Neural crest cell (in vitro differentiated cells): ENCODE measurements at places on chromosomes 12 and 14.

DNA sequence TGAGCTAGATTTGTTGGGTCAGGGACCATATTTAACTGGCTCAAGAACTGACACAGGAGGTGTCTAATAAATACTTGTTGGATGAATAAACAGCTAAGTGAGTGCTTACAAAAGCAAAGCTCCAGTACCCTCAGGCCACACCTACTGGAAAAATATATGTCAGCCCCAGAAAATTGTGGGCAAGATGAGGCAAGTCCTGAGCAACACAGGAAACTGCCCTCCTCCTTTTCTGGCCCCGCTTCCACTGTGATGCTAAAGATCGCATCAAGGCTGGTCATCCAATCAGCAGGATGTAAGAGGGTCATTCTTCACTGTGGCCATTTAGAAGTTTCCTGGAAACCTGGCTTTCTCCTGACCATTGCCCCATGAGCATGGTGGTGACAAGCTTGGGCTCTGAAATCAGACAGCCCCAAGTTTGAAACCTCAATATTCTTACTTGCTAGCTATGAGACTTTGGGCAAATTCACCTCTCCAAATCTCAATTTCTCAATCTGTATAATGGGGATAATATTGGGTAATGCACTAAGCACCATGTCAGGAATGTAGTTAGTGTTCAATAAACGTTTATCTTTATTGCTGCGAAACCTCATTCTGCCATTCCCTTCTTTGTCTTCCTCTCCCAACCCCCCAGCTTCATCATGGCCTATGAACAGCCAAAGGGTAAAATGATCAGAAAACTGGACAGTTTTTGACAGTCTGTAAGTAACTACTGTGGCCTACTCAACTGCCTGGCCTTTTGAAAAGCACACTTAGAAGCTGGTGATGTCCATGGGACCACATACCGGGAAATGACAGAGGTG is 139.3 kb upstream of the PZP start:
- no peak overlapping the region for H3K4me3 ChIP-seq
- H3K27ac ChIP-seq: no peak overlapping the region
- H3K27me3 ChIP-seq: no peaks in the 10 kb centered on the region

DNA sequence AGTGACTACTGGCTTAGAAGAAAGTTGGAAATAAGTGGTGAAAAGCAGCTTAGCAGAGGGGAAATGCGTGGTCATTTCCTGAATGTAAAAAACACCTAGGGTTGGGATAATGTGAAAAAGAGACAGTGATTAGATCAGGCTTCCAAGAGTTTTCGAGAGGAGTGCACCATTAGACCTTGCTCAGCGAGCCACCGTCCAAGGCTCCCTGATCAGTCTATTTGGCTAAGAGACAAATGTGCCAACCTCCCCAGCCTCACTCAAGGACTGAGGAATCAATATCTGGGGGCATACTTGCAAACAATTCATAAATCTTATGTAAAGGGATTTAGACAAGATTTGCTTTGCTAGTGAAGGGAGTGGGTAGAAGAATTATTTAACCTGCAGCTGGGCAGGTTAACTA is 594.5 kb downstream of the NRXN3 start:
- no peaks in the 10 kb centered on the region for H3K36me3 ChIP-seq
- peak overlapping the region; percentile 1 for H3K27ac ChIP-seq
- no peak for DNase-seq
- peaks cover 7% of the 10 kb centered on the region for H3K4me1 ChIP-seq
- no peak overlapping the region for H3K4me3 ChIP-seq

GRCh38 chr12:108840605-108841332 is 16.6 kb downstream of the SSH1 start:
- peak overlapping the region; percentile 96 for H3K27ac ChIP-seq
- H3K36me3 ChIP-seq: peaks cover 27% of the 10 kb centered on the region
- H3K27me3 ChIP-seq: no peaks in the 10 kb centered on the region
- peaks cover 63% of the 10 kb centered on the region for H3K4me1 ChIP-seq
- H3K4me3 ChIP-seq: peak overlapping the region; percentile 52

DNA sequence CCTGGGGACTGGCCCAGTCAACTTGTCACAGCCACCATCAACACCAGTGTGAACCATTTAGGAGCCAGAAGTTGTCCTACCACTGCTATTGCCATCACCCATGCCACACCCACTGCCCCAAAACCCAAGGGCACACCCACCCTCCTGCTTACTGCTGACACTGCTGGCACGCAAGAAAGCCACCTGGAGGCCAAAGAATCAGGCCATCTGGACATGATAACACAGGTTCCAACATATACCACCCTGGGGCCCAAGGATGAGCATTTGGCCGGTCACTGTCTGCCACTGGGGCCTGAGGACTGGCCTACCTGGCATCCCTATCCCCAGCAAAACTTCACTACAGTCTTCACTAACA is 181.6 kb downstream of the MYRFL start:
- no peak for DNase-seq
- no peaks in the 10 kb centered on the region for H3K4me1 ChIP-seq
- H3K4me3 ChIP-seq: no peak overlapping the region
- H3K36me3 ChIP-seq: peaks cover 7% of the 10 kb centered on the region
- no peak overlapping the region for H3K27ac ChIP-seq
- no peaks in the 10 kb centered on the region for H3K27me3 ChIP-seq

- no peak for DNase-seq
- no peaks in the 10 kb centered on the region for H3K4me1 ChIP-seq
- H3K4me3 ChIP-seq: no peak overlapping the region
Measured at GRCh38 chr12:58773986-58774385, 146.3 kb downstream of the LRIG3 start.

DNA sequence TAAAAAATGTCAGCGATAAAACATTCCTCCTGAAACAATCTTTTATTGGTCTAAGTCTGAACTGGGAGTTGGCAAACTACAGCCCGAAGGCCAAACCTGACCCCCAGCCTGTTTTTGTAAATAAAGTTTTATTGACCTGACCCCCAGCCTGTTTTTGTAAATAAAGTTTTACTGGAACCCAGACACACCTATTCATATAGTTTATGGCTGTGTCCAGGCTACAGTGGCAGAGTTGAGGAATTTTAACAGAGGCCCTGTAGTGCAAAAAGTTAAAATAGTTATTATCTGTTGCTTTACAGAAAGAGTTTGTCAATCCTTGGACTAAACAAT is 12.1 kb upstream of the SCARB1 start:
- peaks cover 14% of the 10 kb centered on the region for H3K4me1 ChIP-seq
- H3K36me3 ChIP-seq: no peaks in the 10 kb centered on the region
- H3K4me3 ChIP-seq: no peak overlapping the region
- DNase-seq: no peak

DNA sequence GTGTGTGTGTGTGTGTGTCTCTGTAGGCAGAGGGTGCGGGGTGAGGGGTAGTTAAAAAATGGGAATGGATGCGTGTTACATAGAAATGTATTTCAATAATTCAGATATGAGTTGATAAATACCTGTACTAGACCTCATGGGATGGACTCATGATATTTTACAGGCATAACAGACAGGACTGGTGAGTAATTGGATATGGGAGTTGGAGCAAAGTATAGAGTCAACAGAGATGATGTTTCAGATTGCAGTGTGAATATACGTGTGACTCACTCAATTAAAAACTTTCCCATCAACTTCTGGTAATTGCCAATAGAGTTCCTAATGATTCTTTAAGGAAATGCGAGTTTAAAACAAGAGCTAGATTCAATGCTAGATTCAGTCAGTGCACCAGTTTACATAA is 711.9 kb downstream of the C12orf50 start:
- peaks cover 28% of the 10 kb centered on the region for H3K4me1 ChIP-seq
- H3K36me3 ChIP-seq: no peaks in the 10 kb centered on the region
- H3K4me3 ChIP-seq: no peak overlapping the region
- no peaks in the 10 kb centered on the region for H3K27me3 ChIP-seq
- H3K27ac ChIP-seq: no peak overlapping the region

GRCh38 chr14:58994130-58994529 is 194.3 kb upstream of the DAAM1 start:
- H3K4me1 ChIP-seq: no peaks in the 10 kb centered on the region
- no peaks in the 10 kb centered on the region for H3K27me3 ChIP-seq
- H3K27ac ChIP-seq: no peak overlapping the region
- no peaks in the 10 kb centered on the region for H3K36me3 ChIP-seq
- H3K4me3 ChIP-seq: no peak overlapping the region
- no peak for DNase-seq

DNA sequence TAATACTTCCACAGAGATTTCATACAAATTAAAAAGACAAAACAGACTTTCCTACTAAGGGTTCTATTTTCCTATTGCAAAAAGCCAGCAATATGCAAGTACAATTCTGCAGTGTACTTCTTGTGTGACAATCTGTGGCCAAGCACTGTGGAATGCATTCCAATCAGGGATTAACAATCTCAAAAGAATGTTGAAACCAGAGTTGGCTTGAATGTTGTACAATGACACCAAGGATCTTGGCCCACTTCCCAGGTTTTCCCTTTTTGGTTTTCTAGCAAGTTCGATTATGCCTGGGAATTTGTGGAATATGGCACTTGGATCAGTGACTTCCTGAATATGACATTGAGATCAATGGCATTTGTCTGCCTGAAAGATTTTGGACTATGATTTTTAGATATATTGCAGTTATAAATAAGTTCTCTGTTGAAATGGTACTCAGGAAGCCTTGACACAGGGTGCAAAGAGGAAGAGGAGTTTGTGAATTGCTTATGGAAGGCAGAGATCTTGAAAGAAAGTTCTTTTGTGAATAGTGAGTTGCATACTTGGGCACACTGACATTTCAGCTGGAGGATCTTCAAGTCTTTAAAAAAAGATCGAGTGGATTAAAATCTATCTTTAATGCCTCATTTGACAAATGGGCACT is 81.4 kb upstream of the FERMT2 start:
- H3K36me3 ChIP-seq: peaks cover 5% of the 10 kb centered on the region
- no peak overlapping the region for H3K4me3 ChIP-seq
- H3K27ac ChIP-seq: no peak overlapping the region
- no peaks in the 10 kb centered on the region for H3K4me1 ChIP-seq

- H3K27ac ChIP-seq: no peak overlapping the region
- no peak for DNase-seq
- H3K36me3 ChIP-seq: no peaks in the 10 kb centered on the region
- H3K27me3 ChIP-seq: no peaks in the 10 kb centered on the region
- no peak overlapping the region for H3K4me3 ChIP-seq
- H3K4me1 ChIP-seq: peaks cover 22% of the 10 kb centered on the region
Measured at GRCh38 chr14:32697114-32697513, 241.6 kb upstream of the NPAS3 start.

DNA sequence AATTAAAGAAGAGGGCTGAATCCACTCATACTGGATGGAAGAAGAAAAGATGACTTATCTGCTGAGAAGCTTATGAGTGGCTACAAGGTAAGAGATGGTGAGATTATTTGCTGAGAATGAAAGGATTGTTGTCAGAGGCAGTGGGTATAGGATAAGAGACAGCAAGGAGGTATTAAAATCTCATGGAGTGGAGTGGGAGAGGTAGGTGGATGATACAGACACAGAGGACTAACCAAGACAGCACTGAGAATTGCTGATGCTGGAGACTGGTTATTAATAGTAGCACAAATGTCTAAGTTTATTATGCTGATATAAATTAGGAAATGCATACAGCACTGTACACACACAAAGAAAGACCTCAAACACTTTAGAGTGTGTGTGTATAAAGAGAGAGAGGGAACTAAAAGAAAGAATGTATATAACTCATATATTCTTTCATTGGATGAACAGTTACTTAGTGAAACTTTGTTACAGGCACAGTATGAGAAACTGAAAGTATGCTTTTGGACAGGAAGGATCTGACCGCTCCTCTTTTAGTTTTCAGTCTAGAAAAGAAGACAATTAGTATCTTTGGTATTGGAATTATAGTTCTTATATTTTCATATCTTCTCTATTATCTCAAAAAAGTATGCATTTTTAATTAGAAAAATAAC is 543.1 kb downstream of the LRFN5 start:
- H3K4me1 ChIP-seq: no peaks in the 10 kb centered on the region
- no peaks in the 10 kb centered on the region for H3K36me3 ChIP-seq
- H3K27ac ChIP-seq: no peak overlapping the region
- no peak for DNase-seq
- no peak overlapping the region for H3K4me3 ChIP-seq
